Activated naive CD4-positive, alpha-beta T cell treated with anti-CD3 and anti-CD28 coated beads, Interleukin-2, amount 50 U/mL, for 72 hours (primary cell): ENCODE measurements at places on chromosomes 2 and 18. TPM values are rescaled to one million over a fixed set of nuclear protein-coding genes. Genes with fewer than 3 reads are reported as not detected.

- DNase-seq = no peak
Observed at GRCh38 chr2:30871440-30871839, 64.2 kb upstream of the CAPN13 start.

SPDYA gene
- total RNA-seq = 2.0 TPM

GRCh38 chr18:7741640-7742039, 174.5 kb downstream of the PTPRM start:
- DNase-seq = no peak

DNA sequence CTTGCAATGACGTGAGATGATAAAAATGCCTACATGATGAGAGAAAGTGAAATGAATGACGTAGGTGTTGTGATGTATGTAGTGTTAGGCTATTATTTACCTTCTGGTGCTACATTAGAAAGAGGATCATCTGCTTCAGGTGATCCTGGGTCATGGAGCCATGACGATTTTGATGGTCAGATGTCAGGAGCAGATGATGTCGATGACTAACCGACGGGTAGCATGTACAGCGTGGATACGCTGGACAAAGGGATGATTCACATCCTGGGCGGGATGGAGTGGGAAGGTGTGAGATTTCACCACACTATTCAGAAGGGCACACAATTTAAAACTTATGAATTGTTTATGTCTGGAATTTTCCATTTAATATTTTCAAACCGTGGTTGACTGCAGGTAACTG, 43.5 kb upstream of the ACVR1C start:
- DNase-seq = no peak

CXCR1 gene
- total RNA-seq = not detected

GRCh38 chr2:88669482-88670214, 21.8 kb upstream of the RPIA start:
- no peak for DNase-seq

VAPA gene
- total RNA-seq = 162 TPM

GRCh38 chr2:190343089-190343535, 277 bp upstream of the INPP1 start:
- no peak for DNase-seq

- DNase-seq = no peak
Observed at GRCh38 chr2:7154656-7155055, 237.4 kb downstream of the RNF144A start.

EPB41L3 gene
- total RNA-seq = 15.0 TPM
